ENCODE measurements at places on chromosomes 11 and 22.

DNA sequence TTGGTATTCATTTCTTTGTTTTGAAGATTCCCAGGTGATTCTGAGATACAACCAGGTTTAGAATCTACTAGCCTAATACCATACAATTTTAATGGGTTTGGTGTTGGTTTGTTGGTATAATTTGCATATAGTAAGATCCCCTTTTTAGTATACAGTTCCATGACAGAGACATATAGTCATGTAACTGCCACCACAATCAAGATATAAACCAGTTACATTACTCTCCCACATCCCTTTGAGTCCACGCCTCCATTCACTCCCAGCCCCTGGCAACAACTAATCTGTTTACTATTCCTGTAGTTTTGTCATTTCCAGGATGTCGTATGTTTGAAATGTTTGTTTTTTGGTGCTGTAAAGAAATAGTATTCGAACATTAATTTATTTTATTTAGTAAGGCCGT is 4.3 kb downstream of the ASRGL1 start:
- DNase-seq, result no peak

DNA sequence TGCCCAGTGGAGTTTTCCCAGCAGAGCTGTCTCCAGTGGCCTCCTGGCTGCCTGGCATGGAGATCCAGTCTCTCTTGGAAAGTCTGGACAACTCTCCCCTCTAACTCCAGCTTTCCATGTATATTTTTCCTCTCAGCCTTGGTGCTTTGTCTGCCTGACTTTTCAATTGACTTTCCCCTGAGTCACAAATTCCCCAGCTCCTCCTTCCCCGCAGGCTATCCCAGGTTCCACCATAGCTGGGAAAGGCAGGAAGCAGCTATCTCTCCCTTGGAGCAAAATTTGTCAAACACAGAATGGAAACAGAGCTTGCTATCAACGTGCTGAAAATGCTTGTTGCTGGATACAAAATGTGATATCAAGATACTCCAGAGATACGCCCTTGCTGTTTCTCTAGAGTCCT is 384.8 kb downstream of the TMEM135 start:
- DNase-seq, result no peak

DNA sequence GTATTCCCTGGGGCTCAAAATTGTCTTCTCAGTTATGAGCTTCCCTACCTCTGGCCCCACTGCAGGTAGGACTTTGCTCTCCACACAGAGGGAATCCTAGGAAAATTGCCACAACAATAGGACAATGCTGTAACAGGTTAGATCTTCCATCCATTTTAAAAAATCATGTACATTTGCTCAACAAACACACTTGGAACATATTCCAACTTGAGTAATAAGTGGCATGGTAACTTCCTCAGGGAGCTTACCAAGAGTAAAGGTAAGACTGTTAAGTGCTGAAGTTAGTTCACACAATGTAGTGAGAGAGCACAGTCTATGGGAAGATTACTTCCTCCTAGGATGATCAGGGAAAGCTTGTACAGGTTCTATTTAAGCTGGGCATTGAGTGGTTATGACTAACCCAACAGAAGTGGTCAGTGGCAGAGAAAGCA is 78.9 kb upstream of the BIRC3 start:
- DNase-seq, result no peak

GRCh38 chr11:44557464-44557863 is 8.0 kb upstream of the CD82 start:
- DNase-seq, result no peak

- no peak for DNase-seq
These were observed 12.3 kb downstream of the PDGFD start for GRCh38 chr11:104151404-104152204.

DNA sequence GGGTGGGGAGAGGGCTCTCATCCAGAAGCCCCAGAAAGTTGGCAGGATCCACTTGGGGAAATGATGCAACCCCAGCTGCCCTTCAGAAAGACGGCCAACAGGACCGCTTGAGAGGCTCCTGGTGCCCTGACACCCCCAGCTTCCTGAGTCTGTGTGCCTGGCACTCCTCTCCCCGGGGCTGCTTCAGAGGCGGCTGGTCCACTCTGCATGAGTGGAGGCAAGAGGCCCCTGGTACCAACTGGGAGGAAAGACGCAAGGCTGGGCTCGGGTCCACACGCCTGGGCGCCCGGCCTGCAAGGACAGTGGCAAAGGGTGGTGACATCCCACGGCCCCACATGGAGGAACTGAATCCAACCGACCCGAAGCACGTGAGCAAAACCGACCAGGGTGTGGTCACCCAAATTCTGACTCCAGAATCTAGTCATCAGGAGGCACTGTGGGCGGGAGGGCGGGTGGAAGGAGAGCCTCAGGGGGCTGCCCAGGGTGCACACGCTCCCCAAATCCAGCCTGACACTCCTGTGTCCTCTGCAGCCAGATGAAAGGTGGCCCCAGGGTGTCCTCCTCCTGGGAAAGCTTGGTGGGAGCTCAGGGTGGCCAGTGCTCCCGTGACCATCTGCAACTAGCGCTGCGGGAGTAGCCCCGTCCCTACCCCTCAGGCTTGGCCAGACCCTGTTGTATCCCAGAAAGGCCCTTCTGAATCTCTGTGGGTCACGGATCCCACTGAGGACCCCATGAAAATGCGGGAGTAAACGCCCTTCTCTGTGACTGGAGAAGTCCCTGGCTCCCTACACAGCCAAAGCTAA is 3.7 kb downstream of the RNH1 start:
- no peak for DNase-seq

- no peak for DNase-seq
These were observed 54.2 kb downstream of the DENND5A start for GRCh38 chr11:9210922-9211320.

- no peak for DNase-seq
These were observed 189.7 kb upstream of the MTNR1B start for GRCh38 chr11:92779746-92780145.

DNA sequence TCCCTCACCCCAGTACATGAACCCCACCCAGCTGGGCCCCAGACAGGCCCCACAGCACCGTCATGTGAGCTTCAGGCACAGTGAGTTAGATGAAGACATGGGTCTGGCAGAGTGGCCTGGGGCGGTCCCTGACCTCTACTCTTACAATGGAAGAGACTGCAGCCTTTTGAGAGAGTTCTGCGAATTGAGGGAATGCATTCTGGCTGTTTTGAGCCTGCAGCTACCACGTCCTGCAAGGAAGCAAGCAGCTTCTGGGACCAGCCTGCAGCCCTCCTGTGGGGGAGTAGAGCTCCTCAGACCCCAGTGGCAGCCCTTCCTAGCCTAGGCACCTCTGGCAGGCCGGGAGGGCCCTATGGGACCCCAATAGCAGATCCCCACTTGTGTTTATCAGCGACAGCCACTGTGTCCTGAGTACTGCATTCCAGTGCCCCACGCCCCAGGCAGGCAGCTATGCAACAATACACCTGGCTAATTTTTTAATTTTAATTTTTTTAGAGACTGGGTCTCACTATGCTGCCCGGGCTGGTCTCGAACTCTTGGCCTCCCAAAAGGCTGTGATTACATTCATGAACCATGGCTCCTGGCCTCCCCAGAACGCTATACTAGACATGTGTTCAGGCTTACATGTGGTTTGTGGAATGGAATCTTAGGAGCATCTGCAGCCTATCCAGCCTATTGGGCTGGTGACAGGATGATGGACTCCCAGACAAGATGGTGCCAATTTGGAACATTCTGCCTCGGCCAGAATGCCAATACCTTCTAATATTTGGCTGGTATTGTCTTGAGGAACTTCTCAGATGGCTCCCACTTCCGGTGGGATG is 717 bp upstream of the SLC7A4 start:
- DNase-seq, result no peak

- DNase-seq, result no peak
These were observed 6.6 kb downstream of the TNKS1BP1 start for GRCh38 chr11:57318178-57318577.

DNA sequence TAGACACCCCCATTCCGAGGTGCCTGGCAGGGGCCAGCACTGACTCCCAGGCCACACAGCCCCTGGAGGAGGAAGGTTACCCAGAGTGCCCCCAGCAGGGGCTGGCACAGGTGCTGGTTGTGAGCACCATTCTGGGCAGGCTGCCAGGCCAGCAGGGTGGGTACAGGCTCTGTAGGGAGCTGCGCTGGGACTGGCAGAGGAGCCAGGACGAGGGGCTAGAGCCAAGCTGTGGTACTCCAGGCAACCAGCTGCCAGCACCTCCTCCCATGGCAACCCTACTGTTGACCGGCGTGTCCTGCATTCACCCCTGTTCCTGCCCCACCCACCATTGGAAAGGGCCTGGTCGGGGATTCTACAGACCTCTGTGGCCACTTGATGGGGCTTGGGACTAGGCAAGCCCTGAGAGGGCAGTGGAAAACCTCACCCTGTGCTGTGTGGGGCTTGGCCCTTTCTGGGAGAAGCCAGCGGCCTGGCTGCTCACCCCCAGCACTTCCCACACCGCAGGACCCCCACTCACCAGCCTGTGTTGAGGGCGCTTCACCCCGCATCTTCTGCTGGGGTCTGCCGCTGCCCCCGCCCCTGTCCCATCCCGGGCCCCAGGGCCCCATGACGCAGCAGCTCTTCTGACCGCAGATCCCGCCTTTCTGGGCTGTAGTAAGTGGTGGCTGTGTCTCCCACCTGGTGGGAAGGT is 1.9 kb downstream of the CLDN5 start:
- DNase-seq, result peak; percentile 75

- no peak for DNase-seq
These were observed 11.9 kb downstream of the LARGE1 start for GRCh38 chr22:33908171-33909074.

DNA sequence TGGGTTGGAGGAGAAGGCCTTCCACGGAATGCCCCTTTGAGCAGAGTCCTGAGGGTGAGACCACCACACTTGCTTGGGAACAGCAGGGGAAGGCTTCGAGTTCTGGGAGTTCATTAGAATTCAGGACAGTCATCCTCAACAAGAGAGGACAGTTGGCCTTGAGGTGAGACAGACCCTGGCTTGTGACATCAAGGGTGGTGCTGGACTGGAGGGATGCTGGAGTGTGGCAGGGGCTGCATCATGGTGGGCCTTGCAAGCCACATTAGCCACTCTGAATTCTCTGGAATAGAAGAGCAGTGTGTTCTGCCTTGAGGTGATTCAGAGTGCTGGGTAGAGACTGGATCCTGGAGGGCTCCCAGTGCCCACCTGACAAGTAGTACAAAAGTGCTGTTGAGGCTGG is 26.3 kb downstream of the APLP2 start:
- DNase-seq, result no peak

DNA sequence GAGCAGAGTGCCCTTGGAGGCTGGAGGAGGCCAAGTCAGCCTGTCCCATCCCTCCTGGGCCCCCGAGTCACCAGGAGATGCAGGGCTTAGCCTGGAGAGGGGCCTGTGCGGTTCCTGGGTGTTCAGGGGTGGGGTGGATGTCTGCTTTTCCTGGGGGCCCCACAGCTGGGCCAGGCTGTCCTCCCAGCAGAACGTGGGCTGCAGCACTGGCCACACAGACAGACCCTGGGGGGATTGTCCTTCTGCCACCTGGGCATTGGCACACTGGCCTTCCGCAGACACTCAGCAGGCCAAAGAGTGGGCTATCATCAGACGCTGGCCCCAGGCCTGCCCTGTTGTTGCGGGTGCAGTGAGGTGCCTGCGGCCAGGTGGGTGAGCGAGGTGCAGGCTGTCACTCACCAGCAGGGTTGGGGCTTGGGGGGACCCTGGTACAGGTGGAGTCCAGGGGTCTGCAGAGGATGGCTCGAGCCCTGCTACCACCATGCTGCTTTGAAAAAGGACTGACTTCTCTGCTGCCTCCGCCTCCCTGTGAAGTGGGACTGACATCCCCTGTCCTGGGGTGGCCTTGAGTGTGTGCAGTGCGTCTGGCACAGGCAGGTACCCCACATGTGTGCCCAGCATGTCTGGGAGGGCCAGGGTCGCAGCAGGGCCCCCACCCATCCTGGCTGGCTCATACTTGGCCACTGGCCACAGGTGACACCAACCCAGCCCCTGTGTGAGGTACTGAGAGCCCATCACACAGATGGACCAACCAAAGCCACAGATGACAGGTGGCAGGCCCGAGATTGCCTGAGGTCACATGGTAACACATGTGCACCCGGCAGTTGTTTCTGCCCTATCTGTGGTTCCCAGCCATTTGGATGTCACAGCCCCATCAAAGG is 39.0 kb upstream of the KCNQ1OT1 start:
- no peak for DNase-seq

DNA sequence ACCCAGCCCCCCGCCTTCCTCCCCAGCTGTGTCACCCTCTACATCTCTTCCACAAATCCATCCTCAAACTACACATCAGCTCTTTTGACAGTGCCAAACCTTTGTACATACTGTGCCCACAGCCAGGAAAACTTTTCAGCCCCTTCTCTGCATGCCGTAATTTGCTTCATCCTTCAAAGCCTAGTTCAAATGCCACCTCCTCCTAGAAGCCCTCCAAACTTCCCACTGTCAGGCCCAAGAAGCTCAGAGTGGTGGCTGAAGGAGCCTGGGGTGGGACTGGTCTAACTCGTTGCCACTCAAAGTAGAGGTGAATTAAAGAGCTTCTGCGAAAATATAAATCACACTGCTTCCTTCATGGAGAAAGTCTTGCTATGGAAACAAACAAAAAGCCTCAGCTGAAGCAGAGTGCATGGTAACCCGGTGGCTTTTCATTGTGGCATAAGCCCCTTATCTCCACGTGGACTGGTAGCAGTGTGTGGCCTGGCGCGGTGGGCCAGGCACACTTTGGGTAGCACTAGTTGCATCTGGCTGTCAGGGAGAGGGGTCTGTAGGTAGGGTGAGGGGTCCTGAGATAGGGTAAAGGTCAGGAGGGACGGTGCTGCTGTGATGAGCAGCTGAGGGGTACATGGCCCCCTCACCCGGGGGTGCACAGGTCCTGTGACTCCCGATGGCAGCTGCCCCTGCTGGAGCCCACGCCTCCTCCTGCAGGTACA is 76.9 kb downstream of the MYO7A start:
- no peak for DNase-seq

DNA sequence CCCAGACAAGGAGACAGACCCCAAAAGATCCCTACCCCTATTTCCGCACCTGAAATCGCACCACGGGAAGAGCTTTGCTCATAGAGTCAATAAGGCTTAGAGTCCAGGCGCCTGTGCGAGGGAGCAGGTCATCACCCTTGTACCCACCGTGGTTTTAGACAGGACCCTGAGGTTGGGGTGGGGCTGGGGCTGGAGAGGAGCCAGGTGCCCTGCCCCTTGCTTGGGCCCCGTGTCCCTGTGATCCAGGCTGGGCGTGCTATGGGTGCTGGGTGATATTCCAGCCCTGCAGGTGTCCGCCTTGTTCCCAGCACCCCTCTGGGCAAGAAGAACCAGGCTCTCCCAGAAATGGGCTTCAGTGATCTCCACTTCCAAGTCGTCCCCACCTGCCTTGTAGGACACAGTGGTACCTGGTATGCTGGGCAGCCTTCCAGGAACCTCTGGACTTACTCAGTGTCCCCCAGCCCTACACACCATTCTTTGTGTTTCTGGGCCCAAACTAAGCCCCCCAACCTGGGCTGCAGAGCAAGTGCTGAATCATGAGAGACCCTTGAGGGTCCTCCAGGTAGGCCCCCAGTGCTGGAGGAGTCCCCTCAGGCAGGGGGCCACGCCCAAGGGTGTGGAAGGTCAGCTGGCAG is 4.5 kb downstream of the CD81 start:
- no peak for DNase-seq

All from SHP77 (cell line).